Amniotic epithelial cell (primary cell): ENCODE measurements at places on chromosomes 1 and 21.

GRCh38 chr1:108706643-108707042, 6.1 kb upstream of the FNDC7 start:
- DNase-seq, result no peak

DNA sequence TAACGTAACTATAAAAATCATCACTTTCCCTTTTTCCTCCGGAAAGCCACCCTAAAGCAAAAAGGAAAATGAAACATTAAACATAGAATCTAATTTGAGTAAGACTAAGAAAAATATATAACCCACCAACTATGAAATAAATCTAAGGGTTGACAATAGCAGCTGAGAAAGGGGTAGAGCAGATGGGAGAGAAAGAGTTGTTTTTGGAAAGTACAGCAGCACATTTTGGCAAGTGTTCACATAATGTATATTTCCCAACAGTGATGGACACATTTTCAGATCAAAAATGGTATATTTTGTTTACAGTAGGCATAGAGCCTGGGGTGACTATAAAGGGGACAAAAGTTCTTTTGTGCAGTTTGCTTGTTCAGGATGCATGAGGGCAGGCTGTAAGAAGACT, 1287.4 kb upstream of the B3GALT2 start:
- no peak for DNase-seq

DNA sequence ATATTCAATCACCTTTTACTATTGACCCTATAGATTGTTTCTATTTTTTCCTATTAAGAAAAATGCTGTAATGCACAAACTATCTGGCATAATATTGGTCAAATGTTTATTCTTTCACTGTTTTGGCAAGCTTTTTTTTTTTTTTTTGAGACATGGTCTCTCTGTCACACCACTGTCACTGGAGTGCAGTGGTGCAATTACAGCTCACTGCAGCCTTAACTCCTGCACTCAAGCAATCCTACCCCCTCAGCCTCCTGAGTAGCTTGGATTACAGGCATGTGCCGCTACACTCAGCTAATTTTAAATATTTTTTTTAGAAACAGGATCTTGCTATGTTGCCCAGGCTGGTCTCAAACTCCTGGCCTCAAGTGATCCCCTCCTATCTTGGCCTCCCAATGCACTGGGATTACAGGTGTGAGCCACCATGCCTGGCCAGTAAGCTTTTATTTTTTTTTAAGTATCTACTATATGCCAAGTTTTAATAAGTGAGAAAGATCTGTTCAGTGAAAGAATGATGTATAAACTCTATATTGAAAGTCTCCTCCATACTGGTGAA, 3.4 kb downstream of the CDC7 start:
- no peak for DNase-seq

DNA sequence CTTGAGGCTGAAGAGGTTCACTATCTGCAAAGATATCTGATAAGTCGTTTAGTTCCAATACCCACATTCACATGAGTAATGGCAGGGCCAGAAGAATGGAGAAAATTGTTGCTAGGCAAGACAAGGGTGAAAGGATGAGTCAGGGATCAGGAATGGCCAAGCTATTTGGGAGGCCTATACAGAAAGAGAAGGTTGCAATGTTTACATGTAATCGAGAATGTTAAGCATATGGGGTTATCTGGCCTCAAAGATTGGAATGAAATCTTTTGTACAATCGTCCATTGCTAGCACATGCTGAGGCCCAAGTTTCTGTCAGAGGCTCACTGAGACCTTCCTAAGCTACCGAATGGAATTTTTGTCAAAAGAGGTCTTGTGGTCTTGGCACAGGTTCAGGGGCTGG, 299.9 kb upstream of the PLD5 start:
- DNase-seq, result peak; percentile 51

DNA sequence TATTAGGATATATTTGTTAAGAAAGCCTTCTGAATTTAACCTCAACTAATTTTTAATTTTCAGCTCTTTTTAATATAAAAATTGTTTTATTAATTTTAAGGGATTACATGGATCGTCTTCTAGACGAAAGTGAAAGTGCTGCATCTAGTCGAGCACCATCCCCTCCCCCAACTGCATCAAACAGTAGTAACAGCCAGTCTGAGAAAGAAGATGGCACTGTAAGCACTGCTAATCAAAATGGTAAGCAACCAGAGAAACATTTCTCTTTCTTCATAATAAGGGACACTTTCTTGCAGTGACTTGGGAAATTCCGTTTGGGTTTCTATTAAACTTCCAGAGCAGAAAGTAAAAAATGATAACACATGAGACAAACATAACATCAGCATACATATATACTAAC, 56.9 kb downstream of the MIER1 start:
- DNase-seq, result peak; percentile 38

DNA sequence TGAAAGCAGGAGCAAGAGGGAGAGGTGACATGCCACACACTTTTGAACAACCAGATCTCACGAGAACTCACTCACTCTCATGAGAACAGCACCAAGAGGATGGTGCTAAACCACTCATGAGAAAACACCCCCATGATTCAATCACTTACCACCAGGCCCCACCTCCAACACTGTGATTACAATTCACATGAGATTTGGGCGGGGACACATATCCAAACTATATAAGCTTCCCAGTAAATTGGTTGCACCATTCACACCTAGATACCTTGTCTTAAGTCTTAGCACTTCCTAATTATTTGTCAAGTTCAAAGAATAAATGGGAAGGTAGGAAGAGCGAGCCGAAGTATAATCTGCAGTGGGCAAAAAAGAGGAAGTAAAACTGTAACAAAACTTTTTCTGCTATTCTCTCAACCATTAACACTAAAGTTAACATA, 34.3 kb downstream of the AMY1C start:
- DNase-seq, result no peak

GRCh38 chr1:55310505-55310971, 95.4 kb upstream of the USP24 start:
- DNase-seq, result peak; percentile 99

GRCh38 chr1:8299963-8300362, 18.0 kb upstream of the SLC45A1 start:
- no peak for DNase-seq

DNA sequence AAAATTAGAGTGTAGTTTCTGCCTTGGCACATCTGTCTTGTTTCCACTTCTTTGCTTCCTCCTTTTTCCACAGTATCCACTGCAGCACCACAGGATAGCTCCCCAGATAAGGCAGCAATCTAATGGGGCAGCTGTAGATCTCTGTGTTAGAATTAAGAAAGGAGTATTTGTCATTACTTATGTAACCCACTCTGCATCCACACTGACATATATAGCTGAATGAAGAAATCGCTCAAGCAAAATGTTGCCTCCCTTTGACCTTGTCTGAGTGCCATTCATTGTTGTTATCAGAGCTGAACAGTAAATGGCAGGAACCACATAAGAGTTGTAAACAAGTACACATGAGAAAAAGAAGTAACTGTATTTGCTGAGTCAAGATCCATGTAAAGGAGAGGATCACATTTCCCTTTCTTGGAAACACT, 45.9 kb upstream of the DPH5 start:
- peak; percentile 85 for DNase-seq

GRCh38 chr1:15523104-15524020, 653 bp downstream of the CASP9 start:
- DNase-seq, result peak; percentile 45

DNA sequence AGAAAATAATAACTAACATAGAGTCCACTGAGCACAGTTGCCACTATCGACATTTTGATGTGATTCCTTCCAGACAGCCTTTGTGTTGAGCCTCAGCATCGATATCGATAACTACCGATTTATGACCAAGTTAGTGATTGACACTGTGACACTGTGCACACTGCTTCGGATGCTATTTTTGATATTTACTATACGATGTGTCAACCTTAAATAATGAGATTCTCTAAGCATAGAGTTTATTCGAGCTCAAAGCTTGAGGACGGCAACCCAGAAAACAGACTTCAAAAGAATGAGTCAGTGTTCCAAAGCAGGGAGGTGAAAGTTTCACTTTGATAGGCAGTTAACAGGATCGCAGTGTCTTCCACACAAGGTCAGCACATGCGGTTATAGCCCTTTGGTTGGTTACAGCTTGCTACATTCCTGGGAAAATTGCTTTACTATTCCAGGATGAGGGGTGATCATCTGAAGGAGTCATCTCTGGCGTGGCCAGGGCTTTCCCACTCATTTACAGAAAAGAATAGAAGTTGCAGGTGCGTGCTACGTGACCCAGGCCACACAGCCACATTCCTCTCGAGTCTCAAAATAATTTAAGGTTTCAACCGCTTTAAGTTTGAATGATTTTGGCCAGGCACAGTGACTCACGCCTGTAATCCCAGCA, 53.6 kb upstream of the EFHD2 start:
- peak; percentile 96 for DNase-seq

GRCh38 chr1:41440321-41441085, 44.0 kb downstream of the EDN2 start:
- no peak for DNase-seq

- no peak for DNase-seq
Observed at GRCh38 chr1:76657623-76658022, 209.7 kb upstream of the ST6GALNAC5 start.

GRCh38 chr1:109307274-109308021, 637 bp upstream of the MYBPHL start:
- DNase-seq, result no peak

DNA sequence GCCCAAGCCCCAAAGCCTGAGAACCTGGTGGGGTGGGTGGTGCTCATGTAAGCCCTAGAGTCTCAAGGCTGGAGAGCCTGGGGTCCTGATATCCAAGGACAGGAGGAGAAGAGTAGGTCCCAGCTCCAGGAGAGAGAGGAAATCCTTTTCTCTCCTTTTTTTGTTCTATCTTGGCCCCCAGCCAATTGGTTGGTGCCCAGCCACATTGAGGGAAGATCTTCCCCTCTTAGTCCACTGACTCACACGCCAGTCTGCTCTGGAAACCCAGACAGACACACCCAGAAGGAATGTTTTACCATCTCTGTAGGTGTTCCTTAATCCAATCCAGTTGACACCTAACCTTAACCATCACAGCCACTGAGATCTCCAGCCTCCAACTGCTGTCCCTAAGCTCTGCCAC, 16.2 kb upstream of the LIN9 start:
- no peak for DNase-seq
